Stimulated activated CD4-positive, alpha-beta T cell treated with anti-CD3 and anti-CD28 coated beads, Interleukin-1b, Interleukin-23, amount 100 ng/mL, for 48 hours (primary cell): ENCODE measurements at places on chromosomes 1 and 21.

DNA sequence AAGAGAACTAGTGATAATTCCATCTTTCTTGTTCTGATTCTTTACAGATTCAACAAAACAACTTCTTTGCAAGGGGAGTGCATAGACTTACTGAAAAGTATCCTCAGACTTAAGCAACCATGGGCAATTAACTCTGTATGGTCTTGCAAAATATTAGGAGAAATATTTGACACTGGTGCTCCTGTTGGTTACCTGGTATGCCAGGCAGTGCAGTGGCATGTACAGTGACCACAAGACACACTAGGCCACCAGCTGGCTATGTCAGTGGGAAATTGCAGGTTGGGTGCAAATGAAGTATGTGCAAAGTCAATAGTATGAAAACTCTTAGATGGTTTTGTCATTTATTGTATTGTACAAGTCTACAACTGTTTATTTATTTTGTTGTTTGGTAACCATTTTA, 34.5 kb downstream of the EPS15 start:
- no peak for DNase-seq

GRCh38 chr1:99969260-99969728, 502 bp upstream of the SLC35A3 start:
- DNase-seq: no peak

DNA sequence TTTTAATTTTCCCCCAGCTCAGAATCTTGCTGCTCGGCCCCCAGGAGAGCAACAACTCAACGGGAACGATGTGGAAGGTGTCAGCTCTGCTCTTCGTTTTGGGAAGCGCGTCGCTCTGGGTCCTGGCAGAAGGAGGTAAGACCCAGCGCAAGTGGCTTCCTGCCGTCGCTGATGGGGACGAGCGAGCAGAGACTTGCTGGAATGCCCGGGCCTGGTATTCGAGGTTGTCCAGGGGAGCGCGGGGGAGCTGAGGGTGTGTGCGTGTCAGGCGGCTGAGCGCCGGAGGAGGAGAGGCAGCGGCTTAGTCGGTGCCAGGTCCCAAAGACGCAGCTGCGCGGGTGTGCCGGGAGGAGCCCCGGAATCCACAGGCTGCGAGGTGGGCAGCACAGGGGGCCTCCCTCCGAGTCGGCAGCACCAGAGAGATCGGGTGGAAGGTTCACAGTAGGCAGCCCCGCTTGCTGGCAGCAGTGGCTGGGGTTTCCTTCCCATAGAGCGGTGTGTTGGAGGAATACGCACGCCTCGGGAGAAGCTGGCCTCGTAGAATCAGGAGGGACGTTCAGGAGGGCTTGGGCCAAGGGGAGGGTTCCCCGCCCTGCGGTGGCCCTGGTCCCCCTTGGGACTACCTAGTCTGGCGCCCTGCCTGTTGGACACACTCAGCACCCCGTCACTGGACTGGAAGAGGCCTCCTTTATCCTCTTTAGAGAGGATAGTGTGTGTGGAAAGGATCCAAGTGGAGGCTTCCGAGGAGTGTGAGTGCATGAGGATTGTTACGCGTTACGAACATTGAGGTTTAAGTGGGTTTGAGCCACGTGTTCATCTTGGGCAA, 547 bp downstream of the PDPN start:
- no peak for DNase-seq

GRCh38 chr1:196677781-196678509, 26.1 kb downstream of the CFH start:
- no peak for DNase-seq

- no peak for DNase-seq
Measured at GRCh38 chr1:210236386-210236839, 3.8 kb downstream of the SERTAD4 start.

- DNase-seq: no peak
Measured at GRCh38 chr1:3092530-3092929, 23.5 kb downstream of the PRDM16 start.

DNA sequence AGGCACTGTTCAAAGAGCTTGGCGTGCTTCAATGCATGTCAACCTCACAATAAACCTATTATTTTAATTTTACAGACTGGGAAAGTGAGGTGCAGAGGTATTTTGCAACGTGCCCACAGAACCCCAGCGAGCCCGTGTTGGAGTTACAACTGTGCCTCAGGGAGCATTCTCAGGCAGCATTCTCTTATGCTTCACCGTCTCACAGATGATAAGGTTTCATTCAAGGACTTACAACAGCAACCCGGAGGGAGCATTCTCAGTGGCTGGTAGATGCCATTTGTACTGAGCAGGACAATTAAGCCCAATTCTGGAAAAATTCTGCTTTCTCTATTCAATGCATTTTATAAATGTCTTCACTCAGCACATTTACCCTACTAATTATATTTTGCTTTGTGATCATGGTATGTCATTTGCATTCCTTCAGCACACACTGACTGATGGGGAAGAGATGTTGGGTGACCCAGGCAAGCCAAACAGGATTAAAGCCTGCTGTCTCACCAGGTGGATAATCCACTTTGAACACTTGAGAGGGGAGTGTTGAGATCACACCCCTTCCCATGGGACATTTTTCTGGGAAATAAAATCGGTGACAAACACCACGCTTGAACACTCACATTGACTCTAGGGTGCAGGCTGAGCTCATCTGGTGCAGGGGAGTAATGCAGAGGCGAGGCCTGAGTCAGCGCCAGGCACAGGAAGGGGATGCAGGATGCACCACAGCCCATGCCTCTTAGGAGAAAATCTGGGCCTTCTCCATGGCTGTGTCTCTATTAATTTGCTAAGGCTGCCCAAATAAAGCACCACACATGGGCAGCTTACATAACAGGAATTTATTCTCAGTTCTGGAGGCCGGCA, 113.9 kb downstream of the CLIC6 start:
- DNase-seq: no peak

DNA sequence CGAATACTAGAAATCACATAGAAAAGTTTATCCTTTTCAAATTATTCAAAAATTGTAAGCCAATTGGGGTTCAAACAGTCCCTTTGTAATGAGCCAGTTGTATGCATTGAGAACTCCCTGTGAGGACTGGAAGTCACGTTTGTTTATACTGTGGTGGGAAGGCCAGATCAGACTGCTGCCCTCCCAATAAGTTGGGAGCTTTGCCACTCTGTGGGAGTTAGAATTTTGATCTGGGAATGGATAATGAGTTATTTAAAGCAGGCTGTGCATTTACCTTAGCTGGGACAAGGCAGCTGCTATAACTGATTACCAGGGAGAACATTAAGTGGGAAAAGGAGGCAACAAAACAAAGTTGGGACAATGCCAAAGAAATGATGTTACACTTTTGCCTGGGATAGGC, 178.8 kb downstream of the SDCCAG8 start:
- no peak for DNase-seq

GRCh38 chr1:166972193-166972592, 3.1 kb downstream of the ILDR2 start:
- DNase-seq: no peak

- DNase-seq: no peak
Measured at GRCh38 chr1:167973832-167974231, 37.0 kb upstream of the MPC2 start.

- no peak for DNase-seq
Measured at GRCh38 chr1:56816909-56817308, 2.3 kb downstream of the FYB2 start.

- DNase-seq: no peak
Measured at GRCh38 chr1:174032671-174033222, 10.6 kb upstream of the RC3H1 start.

DNA sequence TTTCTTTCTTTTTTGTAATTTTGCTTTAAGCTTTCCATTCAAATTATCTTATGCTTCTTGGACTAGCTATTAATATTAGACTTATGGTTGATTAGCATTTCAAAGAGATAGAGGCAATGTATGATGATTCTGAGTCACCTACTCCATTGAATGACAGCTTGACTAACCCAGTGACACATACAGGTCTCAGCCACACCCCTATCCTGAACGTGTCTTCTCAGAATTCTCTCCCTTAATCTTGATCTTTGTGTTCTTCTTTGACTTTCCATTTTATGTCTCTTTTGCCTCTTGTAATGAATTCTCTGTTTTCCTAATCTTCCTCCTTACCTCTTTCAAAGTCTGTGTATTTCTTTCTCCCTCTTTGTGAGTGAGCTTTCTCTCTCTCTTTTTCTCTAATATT, 241.1 kb downstream of the PDE4B start:
- DNase-seq: no peak

GRCh38 chr1:237303929-237304328, 261.9 kb downstream of the RYR2 start:
- no peak for DNase-seq

DNA sequence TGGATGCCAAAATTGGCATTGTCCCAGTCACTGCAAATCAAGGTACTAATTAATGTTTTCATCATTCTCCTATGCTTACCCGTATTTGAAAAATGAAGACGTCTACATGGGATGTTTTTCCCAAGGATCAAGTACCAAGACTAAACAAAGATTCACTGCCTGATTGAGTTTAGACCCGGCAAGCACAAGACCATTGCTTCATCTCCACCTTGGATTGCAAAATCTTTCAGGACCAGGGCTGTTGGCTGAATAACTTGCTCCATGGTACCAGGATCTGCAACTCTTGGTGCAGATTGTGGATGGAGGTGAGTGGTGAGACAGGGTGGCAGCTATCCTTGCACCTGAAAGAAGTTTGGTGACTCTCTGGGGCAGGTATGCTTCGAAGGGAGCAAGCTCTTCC, 122.5 kb upstream of the ETS2 start:
- DNase-seq: no peak

- no peak for DNase-seq
Measured at GRCh38 chr1:4734791-4735190, 80.4 kb downstream of the AJAP1 start.

- no peak for DNase-seq
Measured at GRCh38 chr1:118982266-118982665, 5.9 kb downstream of the TBX15 start.

GRCh38 chr1:55775007-55775406, 559.8 kb upstream of the USP24 start:
- no peak for DNase-seq

- DNase-seq: no peak
Measured at GRCh38 chr1:226526801-226527595, 21.6 kb upstream of the STUM start.

DNA sequence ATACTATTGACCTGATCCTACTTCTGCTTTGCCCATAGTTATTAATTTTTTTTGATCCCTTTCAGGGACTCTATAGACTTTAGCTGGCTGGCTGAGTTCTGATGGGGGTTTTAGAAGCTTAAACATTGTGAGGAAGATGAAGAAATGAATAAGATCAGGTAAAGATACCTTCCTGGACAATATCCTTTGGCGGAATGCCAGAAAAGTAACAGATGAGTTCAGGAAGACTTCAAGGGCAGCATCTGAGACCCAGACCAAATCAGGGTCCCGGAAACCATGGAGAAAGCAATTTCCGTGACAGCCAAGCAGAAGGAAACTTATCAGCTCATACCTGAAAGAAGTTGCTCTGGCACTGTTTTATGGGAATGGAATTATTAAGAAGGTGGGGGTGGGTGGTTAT, 100.4 kb downstream of the XCL2 start:
- no peak for DNase-seq

DNA sequence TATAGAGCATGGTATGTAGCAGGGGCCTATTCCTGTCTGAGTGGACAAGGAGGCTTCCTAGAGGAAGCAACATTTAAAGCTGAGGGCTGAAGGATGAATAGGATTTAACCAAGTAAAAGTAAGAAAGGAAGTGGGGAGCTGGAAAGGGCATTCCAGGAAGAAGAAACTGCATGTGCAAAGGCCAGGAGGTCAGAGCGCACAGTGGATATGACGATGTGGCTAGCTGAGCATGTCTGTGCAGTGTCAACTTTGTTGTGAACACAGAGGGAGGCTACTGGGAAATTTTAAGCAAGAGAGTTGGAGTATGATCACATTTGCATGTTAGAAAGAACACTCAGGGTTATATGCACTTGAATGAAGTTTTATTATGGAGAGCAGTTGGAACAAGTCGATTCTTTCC, 28.6 kb upstream of the JUN start:
- no peak for DNase-seq
